ENCODE measurements at places on chromosomes 6 and 20.

DNA sequence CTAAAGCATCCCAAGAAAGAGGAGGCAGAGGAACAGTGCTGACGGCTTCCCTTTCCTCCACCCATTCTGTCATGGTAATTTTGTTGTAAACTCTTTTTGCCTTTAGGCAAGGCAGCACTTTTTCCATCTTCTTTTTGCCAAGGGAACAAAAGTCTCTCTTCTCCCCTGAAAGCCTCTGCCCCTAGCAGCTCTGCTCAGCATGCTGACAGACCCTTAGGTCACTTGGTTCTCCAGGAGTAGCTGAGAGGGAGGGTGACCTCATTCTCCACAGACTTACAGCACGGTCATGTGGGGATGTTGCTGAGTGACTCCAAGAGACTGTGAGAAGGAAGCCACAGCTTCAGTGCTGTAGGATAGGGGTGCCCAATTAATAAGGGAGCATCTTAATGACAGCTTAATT is 81.1 kb upstream of the RALGAPA2 start:
- no peak for DNase-seq

- DNase-seq = no peak
Measured at GRCh38 chr20:51198876-51199523, 176.1 kb upstream of the KCNG1 start.

- DNase-seq = no peak
Measured at GRCh38 chr6:128914051-128914450, 31.1 kb downstream of the LAMA2 start.

DNA sequence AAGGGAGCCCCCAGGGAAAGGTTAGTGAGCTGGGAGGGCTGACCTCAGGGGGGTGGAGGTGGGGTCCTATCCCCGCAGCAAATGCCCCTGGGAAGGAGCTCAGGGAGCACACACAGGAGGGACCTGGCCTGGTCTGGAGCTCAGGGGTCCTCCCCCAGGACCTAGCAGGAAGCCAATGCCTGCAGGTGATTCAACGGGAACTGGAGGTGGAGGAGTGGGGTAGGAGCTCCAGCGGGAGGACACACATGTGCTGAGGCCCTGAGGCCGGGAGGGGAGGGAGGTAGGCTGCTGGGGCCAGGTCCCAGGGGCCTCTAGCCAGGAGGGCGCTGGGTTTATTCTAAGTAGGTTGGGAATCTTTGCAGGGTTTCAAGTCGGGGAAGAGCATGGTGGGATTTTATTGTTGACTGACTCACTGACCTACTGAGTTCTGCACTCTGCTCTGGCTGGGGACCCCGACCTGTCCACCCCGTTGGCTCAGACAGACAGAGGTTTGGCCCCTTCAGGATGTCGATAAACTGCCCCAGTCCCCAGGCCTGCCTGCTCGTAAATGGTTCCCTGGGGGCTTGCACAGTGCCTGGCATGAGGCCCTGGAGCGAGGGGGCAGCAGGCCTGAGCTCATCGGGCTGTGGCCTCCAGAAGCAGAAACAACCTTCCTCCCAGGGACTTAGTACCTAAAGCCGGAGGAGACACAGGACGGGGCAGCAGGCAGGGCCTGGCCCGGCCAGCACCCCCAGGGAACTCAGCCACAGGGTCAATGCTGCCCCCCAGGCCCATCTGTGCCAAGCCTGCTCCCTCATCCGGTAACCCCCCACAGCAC is 62.3 kb downstream of the RIPOR3 start:
- no peak for DNase-seq

DNA sequence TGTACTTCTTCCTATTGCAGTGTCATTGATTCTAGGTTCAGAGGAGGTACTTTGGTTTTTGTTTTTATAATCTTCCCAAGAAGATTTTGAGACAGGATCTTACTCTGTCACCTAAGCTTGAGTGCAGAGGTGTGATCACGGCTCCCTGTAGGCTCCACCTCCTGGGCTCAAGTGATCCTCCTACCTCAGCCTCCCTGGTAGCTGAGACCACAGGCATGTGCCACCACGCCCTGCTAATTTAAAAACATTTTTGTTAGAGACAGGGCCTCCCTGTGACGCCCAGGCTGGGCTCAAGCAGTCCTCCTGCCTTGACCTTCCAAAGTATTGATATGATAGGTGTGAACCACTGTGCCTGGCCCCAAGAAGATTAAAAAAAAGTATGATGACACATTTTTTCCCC is 3.4 kb upstream of the SLC17A5 start:
- DNase-seq = no peak

DNA sequence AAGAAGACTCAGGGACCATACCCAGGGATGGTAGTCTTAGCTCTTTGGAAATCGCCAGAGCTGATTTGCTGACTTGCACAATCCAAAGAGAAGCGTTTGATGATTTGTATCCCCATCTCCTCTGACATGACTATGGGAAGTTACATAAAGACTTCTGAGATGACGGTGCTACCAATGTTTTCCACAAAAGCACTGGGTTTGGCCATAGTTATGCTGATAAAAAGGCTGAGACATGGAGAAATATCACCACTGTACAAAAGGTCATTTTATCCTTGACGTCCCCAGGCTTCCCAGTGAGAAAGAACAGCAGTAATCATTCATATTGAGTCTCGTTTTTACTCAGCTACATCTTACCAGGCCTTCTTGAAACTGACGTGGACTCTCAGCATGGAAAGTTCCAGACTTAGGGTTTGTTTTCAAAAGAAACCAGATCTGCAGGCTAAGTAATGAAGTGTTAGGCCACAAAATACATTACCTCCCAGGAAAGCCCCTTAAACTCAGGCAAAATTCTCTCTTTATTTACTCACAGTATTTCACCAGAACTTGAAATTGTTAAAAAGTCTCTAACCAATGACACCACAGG is 370.3 kb upstream of the JARID2 start:
- DNase-seq = no peak

GRCh38 chr20:24469894-24470745 is 691 bp downstream of the SYNDIG1 start:
- DNase-seq = no peak

DNA sequence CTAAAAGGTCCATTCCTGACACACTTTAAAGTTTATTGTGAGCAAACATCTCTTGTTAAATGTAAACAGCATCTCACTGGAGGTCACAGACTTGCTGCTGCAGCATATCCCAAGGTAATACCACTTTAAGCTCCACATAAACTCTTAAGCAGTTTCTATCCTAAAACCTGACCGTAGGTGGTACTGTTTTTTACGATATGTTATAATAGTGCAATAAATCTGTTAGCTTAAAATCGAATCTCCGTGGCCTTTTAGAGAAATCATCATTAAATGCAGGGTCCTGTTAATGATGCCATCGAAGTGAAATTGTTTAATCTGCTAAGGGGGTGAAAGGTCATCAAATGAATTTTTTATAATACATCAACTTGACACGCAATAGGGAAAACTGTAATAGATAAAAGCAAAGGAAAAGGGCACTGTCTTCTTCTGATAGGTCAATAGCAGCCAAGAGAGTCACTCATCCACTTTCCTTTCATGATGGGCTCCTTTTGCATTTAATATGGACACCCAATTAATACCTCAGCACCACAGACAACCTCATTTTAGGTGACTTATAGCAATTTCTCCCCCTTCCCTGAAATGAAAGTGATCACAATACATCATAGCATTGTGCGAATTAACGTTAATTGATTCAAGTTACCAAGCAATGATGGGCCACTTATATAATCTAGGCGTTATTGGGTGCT is 436.1 kb downstream of the PKHD1 start:
- no peak for DNase-seq

DNA sequence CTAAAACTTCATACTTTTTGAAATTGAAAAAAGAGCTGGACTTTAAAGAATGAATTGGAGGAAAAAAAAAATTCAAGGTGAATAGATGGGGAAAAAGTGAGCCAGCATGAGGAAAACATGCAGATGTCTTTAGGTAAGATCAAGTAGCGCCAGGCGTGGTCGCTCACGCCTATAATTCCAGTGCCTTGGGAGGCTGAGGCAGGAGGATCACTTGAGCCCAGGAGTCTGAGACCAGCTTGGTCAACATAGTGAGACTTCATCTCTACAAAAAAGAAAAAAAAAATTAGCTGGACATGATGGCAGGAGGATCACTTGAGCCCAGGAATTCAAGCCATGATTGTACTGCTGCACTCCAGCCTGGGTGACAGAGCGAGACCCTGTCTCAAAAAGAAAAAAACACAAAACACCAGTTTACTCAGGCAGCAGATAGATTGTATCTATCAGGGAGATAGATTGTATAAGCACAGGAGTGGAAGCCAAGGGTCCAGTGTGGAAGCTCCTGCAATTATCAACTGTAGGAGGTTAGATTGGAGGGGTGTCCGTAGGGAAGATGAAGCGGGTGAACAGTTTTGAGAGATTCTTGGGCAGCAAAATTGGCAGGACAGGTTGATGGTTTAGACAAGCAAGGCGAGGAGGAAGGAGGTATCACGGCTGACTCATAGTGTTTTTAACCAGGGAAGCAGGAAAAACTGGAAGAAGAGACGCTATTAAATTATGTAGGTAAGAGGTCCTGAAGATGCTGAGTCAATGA is 97.6 kb upstream of the ZNF217 start:
- DNase-seq = no peak

GRCh38 chr20:24465730-24466129 is 3.7 kb upstream of the SYNDIG1 start:
- DNase-seq = no peak

DNA sequence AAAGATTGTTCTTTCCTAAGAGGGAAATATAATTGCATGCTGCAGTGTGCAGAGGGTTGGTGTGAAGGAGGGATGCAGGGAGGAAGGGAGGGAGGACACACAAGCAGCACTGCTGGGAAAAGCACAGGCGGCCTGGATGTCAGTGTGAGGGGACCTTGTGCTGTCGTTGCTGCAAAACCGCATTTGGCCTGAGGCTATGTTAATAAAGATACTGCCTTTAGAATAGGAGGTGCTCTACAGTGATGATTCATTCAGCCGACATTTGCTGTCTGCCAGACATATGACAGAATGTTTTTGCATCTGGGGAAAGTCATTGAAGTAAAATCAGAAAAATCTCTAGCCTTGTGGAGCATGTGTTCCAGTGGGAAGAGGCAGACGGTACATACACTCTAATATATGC is 50.5 kb upstream of the TRIM26 start:
- DNase-seq = no peak

All from stimulated activated CD8-positive, alpha-beta memory T cell treated with anti-CD3 and anti-CD28 coated beads, Interleukin-15, amount 100 ng/mL, for 4 hours (primary cell).